ENCODE measurements at places on chromosomes 11 and 22. TPM values are rescaled to one million over a fixed set of nuclear protein-coding genes. Genes with fewer than 3 reads are reported as not detected.

DNA sequence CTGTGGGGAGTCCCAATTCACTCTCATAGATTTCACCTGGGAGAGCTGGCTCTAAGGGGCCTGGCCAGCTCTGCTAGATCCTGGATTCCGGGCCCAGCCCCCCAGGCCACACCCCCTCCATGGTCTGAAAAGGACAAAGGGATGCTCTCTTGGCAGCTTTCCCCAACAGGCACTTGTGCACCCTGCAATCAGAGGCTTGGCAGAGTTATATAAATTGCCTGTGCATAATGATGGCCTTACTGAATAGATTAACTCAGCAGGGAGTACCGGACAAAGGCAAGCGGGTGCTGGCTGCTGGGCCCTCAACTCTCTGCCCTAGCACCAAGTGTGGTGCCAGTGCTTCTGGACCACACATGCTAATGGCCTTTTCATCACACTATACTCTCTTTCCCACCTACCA, 461.6 kb downstream of the BUD13 start:
- no peak for DNase-seq

GRCh38 chr11:63853476-63853875, 14.6 kb downstream of the MARK2 start:
- DNase-seq = no peak

GRCh38 chr11:2846056-2846455, 39.5 kb downstream of the CDKN1C start:
- no peak for DNase-seq

DNA sequence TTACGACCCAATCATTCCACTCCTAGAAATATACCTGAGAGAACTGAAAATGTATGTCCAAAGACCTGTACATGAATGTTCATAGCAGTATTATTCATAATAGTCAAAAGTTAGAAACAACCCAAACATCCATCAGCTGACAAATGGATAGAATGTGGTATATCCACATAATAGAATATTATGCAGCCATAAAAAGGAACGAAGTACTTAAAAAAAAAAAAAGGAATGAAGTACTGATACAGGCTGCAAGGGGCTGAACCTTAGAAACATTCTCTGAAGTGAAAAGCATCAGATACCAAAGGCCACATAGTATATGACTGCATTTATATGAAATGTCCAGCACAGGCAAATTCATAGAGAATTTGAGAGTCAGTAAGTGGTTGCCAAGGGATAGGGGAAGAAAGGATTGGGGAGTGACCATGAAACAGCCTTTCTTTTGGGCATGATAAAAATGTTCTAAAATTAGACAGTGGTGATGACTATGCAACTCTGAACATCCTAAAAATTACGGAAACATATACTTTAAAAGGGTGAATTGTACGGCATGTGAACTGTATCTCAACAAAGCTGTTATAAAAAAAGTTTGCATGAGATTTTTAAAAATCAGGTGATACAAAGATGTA, 1.8 kb downstream of the TPST2 start:
- DNase-seq = no peak

GRCh38 chr11:109306322-109306721, 115.7 kb upstream of the C11orf87 start:
- no peak for DNase-seq

GRCh38 chr11:96103102-96103501, 179.2 kb upstream of the MTMR2 start:
- no peak for DNase-seq

Gene GRM5
- not detected for total RNA-seq

Data from activated CD4-positive, alpha-beta T cell treated with anti-CD3 and anti-CD28 coated beads for 36 hours (primary cell).